Stimulated activated naive CD4-positive, alpha-beta T cell (primary cell): ENCODE measurements at places on chromosomes 4 and X.

- DNase-seq: no peak
Observed at GRCh38 chrX:131735127-131735526, 191.3 kb downstream of the OR13H1 start.

- no peak for DNase-seq
Observed at GRCh38 chr4:169158046-169158445, 112.7 kb downstream of the SH3RF1 start.

DNA sequence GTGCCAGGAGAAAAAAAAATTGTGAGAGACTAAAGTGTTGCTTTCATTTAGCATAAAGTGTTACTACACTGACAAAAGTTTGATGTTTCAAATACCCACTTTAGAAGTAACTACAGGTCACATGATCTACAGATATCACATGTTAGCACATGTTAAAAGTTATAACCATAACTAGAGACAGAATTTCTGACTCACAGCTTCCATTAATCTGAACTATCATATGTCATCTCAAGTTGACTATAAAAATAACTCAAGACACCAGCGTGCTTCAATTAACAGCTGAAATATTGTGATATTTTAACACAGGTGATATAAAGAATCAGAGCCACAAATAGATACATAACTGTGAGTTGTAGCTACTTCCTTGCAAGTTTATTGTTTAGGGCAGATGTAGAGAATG lies 591.5 kb upstream of the PITX2 start:
- DNase-seq: no peak

DNA sequence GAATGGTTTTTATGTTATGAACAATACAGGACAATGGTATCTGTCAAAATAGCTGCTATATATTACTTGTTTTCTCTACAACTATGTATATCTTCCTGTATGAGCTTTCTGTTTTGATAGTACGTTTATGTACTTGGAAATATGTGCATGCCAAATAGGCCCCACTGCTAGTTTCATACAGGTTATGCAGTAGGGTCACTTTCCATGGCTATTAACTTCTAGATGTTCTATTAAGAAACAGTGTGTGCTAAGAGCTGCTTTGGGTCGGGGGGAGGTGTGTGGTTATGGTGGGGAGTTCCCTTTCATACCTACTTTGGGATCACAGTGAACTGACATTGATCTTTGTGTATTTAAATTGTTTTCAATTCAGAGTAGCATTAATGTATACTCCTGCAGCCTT lies 30.9 kb downstream of the RBPJ start:
- no peak for DNase-seq

DNA sequence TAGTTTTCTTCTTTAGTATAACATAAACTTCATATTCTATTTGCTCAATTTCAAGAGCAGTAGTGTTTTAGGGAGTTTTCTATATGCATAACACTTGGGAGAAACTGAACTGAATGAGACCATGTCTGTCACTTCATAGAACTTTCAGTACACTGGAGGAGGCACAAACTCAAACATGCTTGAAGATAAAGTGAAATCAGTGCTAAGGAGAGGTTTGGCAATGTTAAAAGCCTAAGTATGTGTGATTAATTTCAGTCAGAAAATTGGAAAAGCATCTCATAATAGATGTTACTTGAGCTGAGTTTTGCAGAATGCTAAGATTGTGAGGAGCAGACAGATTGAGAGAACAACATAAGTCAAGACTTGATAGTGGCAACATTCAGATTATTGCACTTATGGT lies 411.2 kb upstream of the HS3ST1 start:
- DNase-seq: no peak

GRCh38 chrX:132622130-132622529 lies 133.3 kb upstream of the MBNL3 start:
- DNase-seq: no peak

- DNase-seq: no peak
Observed at GRCh38 chr4:105633241-105633640, 75.2 kb downstream of the INTS12 start.

DNA sequence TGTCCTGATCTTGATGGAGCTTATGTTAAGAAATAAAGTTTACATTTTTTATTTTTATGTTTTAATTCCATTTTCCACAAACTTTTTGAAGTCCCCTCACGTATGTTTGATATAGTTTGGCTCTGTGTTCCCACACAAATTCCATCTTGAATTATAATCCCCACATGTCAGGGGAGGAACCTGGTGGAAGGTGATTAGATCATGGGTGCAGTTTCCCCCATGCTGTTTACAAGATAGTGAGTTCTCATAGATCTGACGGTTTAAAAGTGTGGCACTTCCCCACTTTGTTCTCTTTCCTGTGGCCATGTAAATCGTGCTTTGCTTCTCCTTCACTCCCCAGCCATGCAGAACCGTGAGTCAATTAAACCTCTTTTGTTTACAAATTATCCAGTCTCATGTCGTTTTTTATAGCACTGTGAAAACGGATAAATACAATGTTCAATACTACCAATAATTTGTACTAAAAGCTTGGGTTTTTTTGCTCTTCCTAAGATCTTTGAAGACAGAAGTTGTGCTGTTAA lies 89.8 kb downstream of the PAPSS1 start:
- no peak for DNase-seq

DNA sequence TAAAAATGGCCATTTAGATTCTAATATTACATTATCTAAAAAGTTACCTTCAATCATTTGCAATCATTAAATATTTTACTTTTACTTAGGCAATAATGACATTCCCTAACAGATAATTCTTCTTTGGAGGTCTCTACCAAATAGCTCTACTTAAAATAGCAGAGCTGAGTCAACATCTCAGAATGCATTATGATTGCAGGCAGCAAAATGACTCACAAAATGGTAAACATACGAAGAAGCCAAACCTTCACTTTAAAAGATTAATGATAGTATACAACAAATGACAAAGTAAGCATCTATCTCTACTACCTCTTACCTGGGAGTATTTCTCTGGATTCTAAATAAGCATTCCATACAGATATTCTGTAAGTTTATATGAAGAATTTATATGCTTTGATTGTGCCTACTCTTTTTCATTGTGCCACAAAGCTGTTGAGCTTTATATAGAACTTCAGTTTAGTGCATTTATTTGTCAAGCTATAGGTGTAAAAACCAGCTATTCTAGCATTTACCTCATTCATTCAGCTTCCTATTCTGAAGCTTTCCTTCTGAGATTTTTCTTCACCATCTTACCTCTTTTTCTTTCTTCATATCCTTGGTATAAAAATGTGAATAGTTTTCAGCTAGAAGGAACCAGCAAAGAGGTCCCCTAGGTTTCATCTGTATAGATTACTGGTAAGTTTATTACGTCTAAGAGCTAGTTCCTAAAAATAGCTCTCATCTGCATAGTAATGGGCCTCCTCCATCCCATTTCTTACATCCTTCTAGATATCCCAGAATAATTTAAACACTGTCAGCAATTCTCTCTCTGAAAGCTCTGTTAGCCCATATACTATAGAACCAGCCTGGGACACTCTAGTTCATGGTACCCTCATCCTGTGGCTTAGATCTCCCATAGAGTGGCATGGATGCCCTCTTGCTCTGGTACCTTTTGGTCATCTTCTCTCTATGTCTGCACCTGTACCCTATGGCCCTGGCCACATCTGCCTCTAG lies 17.2 kb upstream of the SPCS3 start:
- no peak for DNase-seq

DNA sequence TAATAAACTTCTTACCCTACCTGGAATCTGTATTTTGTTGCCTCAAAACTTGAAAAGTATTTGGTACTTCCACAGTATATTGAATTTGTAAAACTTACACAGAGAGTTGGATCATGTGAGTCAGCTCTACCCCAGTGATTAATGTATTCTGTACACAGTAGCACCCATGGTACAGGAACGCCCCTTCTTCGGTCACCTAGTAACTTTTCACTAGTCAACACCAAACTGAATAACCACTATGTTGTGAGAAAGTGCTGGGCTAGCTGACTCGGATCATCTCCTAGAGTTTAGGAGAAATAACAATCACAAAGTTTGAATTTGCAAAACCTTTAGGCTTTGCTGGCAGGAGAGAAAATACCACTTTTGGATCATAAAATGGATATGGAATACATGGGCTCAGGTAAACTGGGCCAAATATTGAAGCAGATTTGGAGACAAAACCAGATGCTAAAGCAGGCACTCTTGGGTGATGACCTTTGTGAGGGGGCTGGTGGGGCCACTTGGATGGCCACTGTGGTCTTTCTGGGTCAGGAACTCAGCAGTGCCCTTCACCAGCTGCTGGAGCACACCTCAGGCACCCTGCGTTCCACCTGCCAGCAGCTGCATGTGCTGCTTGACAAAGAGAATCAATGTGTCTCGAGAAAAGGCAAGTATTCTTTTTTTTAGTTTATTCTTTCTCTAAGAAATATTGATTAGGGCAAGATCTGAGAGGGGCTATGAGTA lies at the start of gene DTHD1:
TSS of gene DTHD1 (plus strand) at position 233 of the 723 bp plus-strand sequence. CDS start at position 376, 143 bp downstream.
- no peak for DNase-seq

GRCh38 chr4:5462254-5462835 lies 246.0 kb downstream of the EVC2 start:
- DNase-seq: no peak

DNA sequence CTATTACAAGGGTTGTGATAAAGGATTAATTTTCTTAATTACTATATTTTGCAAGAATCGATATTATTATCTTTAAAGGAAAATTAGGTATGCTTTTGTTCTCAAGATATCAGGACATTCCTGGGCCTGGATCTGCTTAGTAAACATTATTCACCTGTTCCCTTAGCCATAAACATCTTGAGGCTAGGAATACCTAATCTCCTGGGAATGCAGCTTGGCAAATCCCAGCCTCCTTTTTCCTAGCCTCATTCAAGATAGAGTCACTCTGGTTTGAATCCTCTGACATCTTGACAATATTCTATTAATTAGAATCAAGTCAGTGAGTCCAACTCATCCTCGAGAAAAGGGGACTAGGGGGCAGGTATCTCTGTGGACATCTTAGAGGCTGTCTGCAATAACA lies 327.1 kb downstream of the STIM2 start:
- no peak for DNase-seq

DNA sequence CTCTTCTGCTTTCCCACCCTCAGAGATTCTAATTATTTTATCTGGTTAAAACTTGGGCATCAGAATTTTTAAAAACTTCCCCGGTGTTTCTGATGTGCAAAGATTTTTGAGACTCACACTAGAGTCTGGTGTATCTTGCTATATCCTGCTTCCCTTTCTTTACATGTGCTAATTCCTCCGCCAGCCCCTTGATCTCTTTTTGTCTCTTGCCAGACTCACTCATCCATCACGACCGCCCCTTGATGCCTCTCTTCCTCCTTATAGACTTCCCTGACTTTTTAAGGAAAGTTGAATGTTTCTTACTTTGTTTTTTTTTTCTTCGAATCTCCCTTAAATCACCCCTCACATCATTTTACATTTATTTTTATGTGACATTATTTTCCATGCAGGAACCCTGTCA lies 274.9 kb upstream of the PITX2 start:
- DNase-seq: no peak
